ENCODE measurements at places on chromosomes 13 and 19.
A peak's percentile ranks its signal among the peaks of the same experiment; 100 is the strongest.

GRCh38 chr13:109771926-109772325 lies 14.5 kb downstream of the IRS2 start:
- DNase-seq: no peak

GRCh38 chr13:106349080-106349931 lies 186.2 kb downstream of the EFNB2 start:
- no peak for DNase-seq

GRCh38 chr13:48457578-48458242 lies 44.8 kb upstream of the LPAR6 start:
- DNase-seq: no peak

DNA sequence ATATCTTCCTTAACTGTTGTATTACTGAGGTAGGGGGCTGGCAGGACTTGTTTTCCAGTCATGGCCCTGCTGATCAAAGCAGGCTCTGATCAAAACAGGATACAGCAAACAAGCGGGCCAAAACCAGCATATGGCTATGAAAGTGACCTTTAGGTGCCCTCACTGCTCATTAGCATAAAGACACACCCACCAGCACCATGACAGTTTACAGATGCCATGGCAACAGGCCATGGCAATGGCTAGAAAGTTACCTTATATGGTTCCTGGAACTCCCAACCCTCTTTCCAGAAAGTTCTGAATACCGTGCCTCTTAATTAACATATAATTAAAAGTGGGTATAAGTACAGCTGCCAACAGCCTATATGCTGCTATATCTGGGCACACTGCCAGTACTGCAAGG lies 551.4 kb upstream of the SGCG start:
- DNase-seq: no peak

DNA sequence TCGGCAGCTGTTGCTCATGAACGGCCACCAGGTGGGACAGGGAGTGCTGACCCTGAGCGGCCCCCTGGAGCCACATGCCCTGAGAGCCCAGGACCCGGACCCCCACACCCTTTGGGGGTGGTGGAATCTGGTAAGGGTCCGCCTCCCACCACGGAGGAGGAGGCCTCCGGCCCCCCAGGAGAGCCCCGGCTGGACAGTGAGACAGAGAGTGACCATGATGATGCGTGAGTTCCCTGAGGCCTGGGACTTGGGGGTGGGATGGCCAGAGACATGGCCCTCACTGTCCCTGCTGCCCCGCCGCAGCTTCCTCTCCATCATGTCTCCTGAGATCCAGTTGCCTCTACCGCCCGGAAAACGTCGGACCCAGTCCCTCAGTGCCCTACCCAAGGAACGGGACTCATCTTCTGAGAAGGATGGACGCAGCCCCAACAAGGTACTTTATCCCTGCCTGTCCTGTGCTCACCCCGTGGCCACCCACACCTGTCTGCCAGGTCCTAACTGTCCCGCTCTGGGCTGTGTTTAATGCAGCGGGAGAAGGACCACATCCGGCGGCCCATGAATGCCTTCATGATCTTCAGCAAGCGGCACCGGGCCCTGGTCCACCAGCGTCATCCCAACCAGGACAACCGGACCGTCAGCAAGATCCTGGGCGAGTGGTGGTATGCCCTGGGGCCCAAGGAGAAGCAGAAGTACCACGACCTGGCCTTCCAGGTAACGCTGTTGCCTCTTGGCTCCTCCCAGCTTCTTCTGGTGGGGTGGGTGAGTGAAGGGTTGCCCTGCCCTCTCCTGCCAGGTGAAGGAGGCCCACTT lies 14.7 kb upstream of the PRR19 start:
- no peak for DNase-seq

DNA sequence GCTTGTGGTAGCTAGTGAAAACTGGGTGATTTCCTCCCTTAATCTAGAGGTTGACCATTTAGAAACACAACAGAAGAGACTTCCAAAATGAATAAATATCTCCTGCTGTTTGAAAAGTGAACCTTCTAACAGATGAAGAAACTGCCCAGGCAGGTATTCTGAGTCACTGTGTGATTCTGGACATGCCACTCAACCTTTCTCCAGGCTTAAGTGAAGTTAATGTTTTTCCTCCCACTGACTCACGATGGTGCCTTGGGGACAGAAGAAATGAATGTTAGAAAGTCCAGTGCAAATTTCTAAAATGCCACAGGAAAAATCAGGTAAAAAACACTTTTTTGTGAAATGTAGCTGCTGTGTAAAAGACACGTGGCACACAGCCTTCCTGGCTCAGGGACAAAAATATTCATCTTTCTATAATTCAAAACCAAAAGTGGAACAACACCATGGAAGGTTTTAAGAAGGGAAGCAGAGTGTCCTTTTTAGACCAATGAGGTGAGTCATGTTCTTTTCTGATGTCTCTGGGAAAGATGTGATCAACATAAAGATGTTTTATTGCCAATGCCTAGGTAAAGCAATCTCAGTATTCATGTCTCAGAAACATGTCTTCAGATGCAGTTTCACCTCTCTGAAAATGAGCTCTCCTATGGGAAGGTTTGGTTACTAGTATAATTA lies 9.1 kb downstream of the UBE2L5 start:
- DNase-seq: no peak

- no peak for DNase-seq
These were observed 111.0 kb downstream of the RGCC start for GRCh38 chr13:41568143-41568971.

DNA sequence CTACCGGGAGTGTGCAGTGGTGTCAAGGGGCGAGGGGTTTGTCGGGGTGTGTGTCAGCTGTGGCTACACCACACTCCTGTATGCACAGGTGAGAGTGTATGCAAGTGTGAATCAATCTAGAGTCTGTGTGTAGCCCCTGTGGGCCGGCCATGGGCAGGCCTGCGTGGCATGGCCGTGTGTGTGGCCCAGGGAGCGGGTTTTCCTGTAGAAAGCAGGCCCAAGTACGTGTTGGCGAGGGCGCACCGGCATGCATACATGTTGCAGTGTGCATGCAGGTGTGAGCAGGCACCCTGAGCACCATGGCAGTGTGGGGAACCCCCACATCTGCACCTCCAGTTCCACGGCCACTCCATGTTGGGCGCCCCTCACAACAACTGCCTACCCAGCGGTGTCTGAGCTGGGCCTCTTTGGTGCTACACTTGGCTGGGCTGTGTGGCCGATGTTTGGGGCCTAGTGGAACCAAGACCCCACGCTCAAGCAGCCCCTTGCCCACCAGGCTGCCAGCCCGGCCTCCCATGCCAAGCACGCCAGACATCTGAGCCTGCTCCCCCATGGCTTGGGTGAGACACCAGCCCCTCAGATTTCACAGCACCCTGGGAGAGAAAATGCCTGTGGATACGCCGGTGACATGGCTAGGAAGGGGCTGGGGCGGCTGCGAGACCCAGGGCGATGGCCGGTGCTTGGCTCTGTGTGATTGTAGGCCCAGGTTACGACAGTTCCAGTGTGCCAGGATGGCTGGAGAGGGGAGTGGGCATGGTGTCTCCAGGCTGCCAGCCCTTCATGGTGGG lies 2.1 kb downstream of the NFIX start:
- DNase-seq: no peak

DNA sequence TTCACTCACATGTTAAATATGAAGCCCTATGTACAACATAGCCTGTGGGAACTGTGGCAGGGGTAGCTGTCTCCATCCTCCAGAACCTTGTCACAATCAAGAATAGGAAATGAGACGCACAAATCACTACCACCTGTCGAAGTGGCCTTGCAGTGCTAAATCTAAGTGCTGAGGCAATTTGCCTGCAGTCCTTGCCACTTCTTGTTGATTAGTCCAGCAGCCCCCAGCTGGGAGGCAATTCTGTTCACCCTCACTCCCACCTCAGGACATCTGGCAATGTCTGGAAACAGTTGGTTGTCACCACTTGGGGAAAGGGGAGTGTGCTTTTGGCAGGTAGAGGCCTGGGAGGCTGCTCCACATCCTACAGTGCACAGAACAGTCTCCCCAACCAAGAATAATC lies 10.7 kb downstream of the RFX2 start:
- no peak for DNase-seq

GRCh38 chr13:97986835-97987234 lies 33.4 kb downstream of the IPO5 start:
- no peak for DNase-seq

DNA sequence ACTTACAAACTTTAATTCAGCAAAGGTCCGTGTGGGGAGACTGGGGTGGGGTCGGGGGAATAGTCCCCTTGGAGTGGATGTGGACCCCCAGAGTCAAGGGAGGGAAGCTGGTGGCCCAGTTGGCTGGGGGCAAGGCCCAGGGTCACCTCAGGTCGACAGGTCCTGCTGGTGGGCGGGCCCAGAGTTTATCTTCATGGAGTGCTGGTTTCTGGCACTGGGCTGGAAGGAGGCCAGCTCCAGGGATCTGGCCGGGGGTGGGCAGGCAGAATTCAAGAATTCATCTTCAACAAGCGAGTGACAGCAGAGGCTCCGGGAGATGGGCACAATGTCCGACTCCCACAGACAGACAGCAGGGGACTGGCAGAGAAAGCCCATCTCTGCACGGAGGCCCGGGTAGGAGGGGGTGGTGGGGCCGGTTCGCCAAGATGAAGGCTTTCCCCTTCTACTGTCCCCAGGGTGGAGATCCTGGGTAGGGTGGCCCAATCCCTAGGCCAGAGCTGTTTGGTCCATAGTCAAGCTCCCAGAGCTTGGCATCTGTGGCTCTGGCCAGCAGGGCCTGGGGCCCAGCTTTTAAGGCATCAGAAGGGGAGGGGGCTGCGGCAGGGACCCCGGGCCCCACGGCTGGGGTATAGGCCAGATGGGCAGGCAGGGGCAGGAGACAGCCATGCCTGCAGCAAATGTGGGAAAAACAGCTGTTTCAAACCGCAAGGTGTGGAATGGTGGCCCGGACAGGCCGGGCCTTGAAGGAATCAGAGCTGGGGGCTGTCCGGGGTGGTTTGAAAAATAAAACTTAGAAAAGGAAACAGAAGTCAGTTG lies 622 bp upstream of the FDX2 start:
- no peak for DNase-seq

GRCh38 chr19:11359421-11359820 lies 4.2 kb downstream of the PLPPR2 start:
- DNase-seq: no peak

GRCh38 chr19:17862711-17863519 lies 3.2 kb downstream of the RPL18A start:
- DNase-seq: no peak

DNA sequence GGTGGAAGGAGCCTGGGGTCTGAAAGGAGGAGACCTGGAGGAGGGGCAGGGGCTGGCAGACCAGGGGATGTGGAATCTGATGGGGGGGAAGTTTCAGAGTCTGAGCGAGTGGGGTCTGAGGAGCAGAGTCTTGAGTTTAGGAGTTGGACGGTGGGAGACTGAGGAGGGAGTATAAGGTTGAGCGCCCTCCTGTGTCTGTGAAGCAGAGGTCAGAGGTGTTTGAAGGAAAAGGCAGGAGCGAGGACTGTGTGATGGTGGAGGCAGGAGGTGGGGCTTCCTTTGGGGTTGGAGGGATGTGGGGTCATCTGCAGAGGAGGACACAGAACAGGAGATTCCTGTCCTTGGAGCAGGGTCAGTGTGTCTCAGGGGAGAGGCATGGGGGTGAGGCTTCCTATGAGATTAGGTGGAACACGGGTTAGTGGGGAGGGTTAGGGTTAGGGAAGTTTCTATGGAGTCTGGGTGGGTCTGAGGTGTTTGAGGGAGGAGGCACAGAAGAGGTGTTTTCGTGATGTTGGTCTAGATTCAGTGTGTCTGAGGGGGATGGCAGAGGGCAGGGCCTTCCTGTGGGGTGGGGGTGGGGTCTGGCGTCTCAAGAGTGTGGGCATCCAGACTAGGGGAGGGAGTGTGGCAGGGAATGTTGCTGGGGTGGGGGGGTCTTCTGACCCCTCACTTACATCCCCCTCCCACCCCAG lies 8.3 kb downstream of the RYR1 start:
- DNase-seq: no peak

- DNase-seq: no peak
These were observed 13.8 kb downstream of the FPR1 start for GRCh38 chr19:51737924-51738323.

DNA sequence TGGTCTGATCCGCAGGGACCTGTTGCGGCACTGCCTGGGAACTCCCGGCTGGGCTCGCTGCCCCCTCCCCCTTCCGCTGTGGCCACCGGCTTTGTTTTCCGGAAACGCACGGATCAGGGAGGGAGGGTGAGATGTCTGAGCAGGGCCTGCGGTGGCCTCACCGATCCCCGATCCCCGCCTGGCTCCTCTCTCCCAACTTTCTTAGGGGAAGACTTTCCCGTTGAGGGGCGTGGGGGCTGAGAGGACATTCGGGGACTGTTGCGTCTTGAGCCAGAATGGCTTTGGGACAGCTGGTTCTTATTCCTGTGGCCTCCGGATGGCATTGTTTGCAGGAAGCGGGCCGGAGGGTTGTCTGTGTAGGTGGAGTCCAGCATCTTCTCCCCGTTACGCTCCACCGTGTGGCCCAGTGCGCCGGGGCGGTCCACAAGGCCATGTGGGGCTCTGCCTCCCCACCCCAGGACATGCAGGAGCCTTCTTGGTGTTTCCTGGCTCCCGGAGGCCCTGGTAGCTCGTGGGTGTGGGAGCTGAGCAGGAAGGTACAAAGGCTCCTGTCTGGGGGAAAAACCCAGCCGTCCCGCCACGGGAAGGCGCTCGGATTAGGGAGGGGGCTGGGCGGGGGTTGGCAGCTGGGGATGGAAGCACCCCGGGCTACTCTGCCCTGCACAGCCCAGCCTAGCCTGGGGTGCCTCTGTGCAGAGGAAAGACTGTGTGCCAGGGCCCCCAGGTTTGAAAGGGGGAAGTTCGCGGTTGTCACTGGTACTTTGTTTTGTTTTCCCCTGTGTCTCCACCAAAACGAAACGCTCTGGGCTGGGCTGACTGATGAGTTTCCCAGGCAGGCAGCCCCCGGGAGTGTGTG lies 1.3 kb downstream of the CSNK1G2 start:
- DNase-seq: peak; percentile 83

GRCh38 chr13:113770937-113771336 lies 11.9 kb downstream of the TMEM255B start:
- no peak for DNase-seq

GRCh38 chr19:38142176-38143035 lies 81.6 kb downstream of the DPF1 start:
- DNase-seq: no peak

All from T-helper 2 cell (primary cell).